Trophoblast cell (in vitro differentiated cells and primary cell): ENCODE measurements at places on chromosomes 7 and 10.

DNA sequence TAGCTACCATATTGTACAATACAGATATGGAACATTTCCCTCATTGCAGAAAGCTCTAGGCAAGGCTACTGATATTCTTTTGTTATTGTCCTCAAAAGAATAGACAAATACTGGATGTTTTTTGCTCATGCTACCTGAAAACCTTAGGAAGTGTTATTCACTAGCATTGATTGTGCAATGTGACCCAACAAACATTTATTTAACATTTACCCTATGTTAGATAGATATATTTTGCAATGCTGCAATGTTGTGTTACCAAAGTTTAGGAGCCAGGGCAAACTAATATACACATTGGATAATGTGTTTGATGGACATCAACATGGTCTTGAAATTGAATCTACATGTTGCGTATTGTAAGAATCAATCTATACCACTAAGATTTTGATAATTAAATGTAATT lies 112.8 kb upstream of the CREB5 start:
- no peaks in the 10 kb centered on the region for H3K27me3 ChIP-seq
- no peaks in the 10 kb centered on the region for H3K4me1 ChIP-seq
- no peaks in the 10 kb centered on the region for H3K36me3 ChIP-seq

DNA sequence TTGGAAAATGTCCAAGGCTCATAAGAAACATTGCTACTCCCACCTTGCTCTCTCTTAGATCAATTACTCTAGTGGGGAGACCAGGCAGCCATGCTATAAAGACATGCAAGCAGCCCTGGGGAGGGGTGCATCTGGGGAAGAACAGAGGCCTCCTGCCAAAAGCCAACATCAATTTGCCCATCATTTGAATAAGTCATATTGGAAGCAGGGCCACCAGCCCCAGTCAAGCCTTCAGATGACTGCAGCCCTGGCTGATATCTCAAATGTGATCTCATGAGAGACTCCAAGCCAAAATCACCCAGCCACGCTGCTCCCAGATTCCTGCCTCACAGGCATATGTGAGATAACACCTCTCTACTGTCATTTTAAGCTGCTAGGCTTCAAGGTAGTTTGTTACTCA lies 157.5 kb upstream of the PDE1C start:
- H3K27me3 ChIP-seq = no peaks in the 10 kb centered on the region
- no peaks in the 10 kb centered on the region for H3K36me3 ChIP-seq
- H3K27ac ChIP-seq = no peak overlapping the region
- no peaks in the 10 kb centered on the region for H3K4me1 ChIP-seq

DNA sequence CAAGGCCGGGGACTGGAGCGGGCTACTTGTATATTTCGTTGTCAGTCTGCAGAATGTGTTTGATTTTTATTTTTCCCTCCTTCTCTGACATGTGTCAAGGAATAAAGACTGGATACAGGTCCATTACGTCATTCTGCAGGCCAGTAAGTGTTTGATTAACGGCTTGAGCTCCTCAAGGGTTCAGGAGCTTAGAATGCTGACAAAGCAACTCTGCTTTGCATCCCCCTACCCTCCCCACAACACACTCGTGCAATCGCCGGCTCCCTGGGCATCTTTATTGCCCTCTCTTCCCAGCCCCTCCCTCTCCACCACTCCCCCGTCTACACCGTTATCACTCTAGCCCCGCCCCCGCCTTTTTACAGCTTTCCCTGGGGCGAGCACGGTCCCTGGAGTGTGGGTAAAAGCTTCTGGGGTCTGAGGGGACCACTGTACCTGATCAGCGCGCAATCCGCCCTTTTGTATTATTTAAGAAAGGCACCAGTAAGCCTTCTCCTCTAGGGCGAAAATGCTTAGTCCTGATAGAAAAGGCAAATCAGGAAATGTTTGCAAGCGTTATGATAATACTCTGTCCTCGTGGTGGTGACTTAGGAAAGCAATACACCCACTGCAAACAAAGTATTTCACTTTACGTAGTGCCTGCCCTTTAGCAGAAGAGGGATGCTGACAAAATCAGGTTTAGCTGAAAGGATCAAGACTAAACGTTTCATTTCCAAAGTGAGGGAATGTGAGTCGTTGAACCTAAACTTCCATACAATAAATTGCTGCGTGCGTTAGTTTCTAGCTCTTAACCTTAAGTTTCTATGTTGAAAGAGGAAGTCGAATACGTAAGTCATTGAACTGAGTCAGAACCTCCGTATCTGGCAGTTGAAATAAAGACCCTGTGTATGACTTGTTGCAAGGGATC lies 1.4 kb upstream of the CREB5 start:
- H3K27me3 ChIP-seq = peaks cover 22% of the 10 kb centered on the region
- peaks cover 20% of the 10 kb centered on the region for H3K4me1 ChIP-seq
- DNase-seq = peak; percentile 39
- H3K4me3 ChIP-seq = no peak overlapping the region

- DNase-seq = no peak
- no peaks in the 10 kb centered on the region for H3K27me3 ChIP-seq
- H3K4me3 ChIP-seq = no peak overlapping the region
- peaks cover 5% of the 10 kb centered on the region for H3K4me1 ChIP-seq
Observed at GRCh38 chr7:6232534-6232933, 39.9 kb downstream of the CYTH3 start.

DNA sequence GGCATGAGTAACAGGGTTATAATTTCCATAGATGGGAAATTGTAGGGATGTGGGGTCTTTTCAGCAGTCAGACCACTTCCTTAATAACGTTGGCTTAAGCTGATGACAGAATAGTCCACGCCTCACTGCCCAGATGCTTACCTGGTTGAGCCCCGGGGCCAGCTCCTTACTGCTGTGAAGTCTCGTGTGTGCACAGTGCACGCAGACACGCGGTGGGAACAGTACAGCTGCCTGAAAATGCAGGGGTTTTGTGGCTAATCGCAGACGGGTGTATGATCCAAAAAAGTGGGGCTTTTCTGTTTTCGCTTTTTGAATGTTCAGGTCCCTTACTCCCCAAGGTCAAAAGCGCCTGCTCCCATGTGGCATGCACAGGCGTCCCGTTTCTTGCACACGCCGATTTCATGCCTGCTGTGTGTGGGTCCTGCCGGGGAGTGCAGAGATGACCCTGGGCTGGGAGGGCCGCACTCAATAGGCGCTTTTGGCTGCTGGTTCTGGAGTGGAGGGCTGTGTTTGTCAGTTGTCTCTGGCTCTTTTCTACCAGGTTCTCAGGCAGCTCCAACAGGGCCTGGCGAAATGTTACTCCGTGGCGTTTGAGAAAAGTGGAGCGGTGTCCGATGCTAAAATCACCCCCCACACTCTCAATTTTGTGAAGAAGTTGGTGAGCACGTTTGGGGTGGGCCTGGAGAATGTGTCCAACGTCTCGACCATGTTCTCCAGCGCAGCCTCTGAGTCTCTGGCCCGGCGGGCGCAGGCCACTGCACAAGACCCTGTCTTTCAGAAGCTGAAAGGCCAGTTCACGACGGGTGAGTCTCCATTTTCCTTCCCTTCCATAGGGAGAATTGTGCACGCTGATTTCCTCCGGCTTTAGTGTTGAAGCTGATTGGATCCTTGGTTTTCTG lies 116.0 kb downstream of the TRRAP start:
- no peak overlapping the region for H3K4me3 ChIP-seq
- peaks cover 55% of the 10 kb centered on the region for H3K36me3 ChIP-seq
- no peaks in the 10 kb centered on the region for H3K4me1 ChIP-seq
- no peak for DNase-seq

DNA sequence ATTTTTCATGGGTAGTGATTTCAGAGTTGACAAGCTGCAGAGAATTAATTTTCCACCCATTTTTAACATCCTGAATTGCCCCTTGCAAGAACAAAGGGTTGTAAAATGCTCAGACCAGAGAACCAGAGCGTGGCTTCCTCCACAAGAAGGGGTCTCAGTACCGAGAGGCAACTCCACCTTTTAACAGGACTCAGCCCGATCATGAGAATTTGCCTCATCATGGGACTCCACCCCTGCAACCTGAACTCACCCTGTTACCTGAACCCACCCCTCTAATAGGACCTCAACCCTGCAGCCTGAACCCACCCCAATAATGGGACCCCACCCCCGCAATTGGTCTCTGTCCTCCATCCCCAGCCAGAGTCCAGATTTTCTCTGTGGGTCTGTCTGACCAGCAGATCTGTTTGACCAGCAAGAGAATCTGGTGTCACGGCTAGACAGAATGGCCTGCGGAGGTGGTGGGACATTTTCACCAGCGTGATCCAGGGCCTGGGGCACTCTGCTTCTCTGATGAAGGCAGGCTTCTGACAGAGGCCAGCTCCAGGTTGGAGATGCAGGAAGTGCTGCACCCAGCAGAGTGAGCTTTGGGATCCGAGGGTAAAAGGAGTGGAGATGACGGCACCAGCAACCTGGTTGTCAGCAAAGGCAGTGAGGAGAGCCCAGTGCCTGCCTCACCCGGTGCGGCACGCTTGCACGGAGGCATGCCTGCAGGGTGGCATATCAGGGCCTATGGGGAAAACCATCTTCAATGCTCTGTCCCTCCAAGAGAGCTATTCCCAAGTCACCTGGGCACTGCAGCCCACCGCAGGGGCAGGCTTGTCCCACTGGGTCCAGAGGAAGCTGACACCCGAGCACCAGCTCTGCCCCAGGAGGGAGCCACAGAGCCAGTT lies 136.6 kb downstream of the TCERG1L start:
- H3K36me3 ChIP-seq = no peaks in the 10 kb centered on the region
- H3K4me3 ChIP-seq = no peak overlapping the region
- no peaks in the 10 kb centered on the region for H3K27me3 ChIP-seq
- H3K27ac ChIP-seq = no peak overlapping the region

GRCh38 chr10:43114743-43115611 lies 23.3 kb upstream of the CSGALNACT2 start:
- no peak for DNase-seq
- no peaks in the 10 kb centered on the region for H3K36me3 ChIP-seq
- no peaks in the 10 kb centered on the region for H3K27me3 ChIP-seq
- H3K4me3 ChIP-seq = no peak overlapping the region
- peaks cover 12% of the 10 kb centered on the region for H3K4me1 ChIP-seq
- H3K27ac ChIP-seq = no peak overlapping the region

DNA sequence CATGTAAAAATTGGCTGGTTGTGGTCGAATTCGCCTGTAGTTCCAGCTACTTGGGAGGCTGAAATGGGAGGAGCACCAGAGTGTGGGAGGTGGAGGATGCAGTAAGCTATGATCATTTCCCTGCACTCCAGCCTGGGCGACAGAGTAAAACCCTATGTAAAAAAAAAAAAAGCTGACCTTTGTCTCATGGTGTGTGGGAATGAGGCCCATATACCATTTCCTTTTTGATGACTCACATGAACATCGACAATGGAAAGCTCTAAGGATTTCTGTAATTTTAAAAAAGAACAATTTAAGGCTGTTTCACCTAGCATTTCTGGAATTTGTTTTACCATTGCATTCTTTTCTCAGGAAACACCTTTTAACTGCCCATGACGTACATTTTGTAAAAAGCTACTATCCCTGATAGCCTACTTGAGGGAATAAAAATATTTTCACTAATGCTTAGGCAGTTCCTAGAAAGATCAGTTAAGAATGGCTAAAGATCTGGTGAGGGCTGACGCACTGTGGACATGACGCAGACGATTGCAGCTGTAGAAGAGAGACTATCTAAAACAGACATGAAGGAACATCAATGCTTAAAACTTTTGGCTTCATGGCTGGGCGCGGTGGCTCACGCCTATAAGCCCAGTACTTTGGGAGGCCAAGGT lies 400.6 kb upstream of the IGFBP3 start:
- peak overlapping the region; percentile 59 for H3K27ac ChIP-seq
- no peak overlapping the region for H3K4me3 ChIP-seq

DNA sequence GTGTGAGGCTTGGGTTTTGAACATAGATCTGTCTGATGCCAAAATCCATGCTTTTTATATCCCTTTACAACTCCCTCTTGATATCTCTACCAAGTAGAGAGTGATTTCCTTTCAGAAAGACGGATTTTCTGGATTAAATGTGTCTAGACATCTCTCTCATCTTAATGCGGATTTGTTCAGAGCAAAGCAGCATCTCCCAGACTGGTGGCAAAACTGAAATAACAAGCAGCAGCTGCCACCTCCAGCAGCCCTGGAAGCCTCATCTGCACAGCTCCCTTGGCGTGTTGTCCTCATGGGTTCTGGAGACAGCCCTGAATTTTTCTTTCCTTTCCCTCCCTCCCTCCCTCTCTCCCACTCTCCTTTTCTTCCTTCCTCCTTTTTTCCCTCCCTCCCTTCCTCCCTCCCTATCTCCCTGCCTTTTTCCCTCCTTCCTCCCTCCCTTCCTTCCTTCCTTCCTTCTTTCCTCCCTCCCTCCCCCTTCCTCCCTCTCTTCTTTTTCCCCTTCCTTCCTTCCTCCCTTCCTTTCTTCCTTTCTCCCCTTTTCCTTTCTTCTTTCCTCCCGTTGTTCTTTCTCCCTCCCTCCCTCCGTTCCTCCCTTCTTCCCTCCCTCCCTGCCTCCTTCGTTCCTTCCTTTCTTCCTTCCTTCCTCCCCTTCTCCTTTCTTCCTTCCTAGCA lies 639.9 kb downstream of the TYW1 start:
- H3K4me3 ChIP-seq = no peak overlapping the region
- no peaks in the 10 kb centered on the region for H3K4me1 ChIP-seq
- no peak overlapping the region for H3K27ac ChIP-seq
- no peak for DNase-seq

GRCh38 chr7:24073651-24074420 lies 210.2 kb upstream of the NPY start:
- H3K4me1 ChIP-seq = no peaks in the 10 kb centered on the region
- no peak for DNase-seq
- H3K36me3 ChIP-seq = no peaks in the 10 kb centered on the region
- no peak overlapping the region for H3K4me3 ChIP-seq

DNA sequence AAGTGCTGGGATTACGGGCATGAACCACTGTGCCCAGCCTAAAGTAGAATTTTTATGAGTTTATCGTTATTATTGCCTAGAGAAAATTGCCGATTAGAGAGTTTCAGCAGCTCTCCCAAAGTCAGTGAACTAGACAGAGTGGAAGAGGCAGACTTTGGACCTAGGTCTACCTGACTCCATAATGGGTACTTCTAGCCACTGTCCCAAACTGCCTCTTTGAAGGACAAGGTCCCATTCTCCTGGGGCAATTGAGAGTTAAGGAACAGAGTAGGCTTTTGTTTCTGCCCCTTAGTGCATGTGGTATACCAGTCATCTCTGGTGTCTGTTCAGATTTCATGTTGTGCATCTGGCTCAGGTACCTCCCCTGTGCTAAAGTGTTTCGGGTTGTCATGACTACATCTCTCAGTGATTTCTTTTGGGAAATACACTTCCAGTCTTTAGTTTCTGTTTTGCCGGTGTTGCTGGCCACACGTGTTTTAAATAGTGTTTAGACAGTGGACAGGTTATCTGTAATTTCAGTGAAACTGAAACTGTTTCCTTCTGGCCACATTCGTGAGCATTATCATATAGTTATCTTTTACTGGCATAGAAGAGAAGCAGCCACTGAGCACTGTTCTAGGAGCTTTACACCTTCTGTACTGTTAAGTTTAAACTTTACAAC lies 4.7 kb downstream of the TMEM236 start:
- H3K27me3 ChIP-seq = no peaks in the 10 kb centered on the region
- no peak overlapping the region for H3K4me3 ChIP-seq
- H3K36me3 ChIP-seq = no peaks in the 10 kb centered on the region
- no peaks in the 10 kb centered on the region for H3K4me1 ChIP-seq
- DNase-seq = peak; percentile 47
- H3K27ac ChIP-seq = no peak overlapping the region

- DNase-seq = no peak
- no peaks in the 10 kb centered on the region for H3K36me3 ChIP-seq
- H3K27me3 ChIP-seq = no peaks in the 10 kb centered on the region
- no peak overlapping the region for H3K4me3 ChIP-seq
- H3K27ac ChIP-seq = no peak overlapping the region
Observed at GRCh38 chr7:101746314-101746713, 71.1 kb upstream of the CUX1 start.
